ENCODE measurements at places on chromosomes 16 and 17.

GRCh38 chr16:68236137-68236825 is 354 bp upstream of the ESRP2 start:
- no peak for DNase-seq

DNA sequence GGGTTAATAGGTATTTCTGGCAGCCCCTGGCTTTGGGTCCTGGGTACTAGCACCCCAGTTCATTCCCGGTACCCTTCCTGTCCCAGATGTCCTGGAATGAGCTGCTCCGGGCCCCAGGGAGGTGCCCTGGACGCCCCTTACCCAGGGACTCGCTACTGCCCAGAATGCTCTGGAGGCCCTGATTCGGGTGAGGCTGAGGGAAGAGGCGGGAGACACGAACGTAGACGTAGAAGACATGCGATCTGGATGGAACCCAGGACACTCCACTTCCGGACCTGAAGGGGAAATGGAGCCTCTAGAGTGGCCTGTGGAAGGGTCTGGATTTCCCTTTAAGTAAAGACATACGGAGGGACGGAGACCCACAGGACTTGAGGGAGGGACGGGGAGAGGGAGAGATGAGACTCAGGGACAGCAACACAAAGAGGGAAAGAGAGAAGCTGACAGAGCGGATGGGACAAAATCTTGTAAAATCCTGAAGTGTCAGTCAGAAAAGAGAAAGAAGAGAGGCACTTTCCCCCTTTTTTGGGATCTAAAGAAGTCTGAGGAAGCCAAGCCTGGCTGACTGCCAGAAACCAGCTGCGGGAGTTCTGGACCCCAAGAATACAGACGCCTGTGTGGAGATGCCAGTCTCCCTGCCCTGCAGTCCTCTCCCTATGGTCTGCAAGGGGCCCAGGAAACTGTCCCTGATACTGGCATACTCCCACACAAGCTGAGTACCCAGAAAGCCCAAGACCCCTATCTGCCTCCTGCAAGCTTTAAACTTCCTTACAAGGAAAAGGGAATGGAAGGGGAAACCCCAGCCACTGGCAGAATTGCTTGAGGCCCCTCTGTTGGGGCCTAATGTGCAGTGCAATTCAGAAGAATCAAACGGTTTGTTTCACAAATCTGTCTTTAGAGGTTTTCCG is 1.0 kb upstream of the HOXB13 start:
- no peak for DNase-seq

GRCh38 chr17:50953831-50954601 is 87.9 kb upstream of the TOB1 start:
- no peak for DNase-seq

GRCh38 chr17:30375661-30376060 is 3.1 kb upstream of the CPD start:
- no peak for DNase-seq

DNA sequence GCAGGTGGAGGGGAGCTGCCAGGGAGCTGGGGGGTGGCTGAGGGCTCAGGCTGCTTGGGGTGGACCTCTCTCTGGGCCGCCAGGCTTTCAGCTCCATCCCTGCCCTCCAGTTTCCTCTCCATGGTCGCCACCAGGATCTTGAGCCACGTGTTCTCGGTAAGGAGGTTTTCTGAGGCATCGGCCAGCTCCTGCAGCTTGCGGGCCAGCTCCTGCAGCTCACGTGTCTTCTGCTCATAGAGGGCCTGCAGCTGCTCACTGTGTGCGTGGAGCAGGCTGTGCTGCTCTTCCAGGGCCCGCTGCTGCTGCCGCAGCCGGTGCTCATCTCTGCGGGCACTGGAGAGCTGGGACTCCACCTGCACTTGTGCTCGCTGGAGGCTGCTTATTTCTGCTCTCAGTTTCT is 11.0 kb downstream of the SNN start:
- DNase-seq, result no peak

DNA sequence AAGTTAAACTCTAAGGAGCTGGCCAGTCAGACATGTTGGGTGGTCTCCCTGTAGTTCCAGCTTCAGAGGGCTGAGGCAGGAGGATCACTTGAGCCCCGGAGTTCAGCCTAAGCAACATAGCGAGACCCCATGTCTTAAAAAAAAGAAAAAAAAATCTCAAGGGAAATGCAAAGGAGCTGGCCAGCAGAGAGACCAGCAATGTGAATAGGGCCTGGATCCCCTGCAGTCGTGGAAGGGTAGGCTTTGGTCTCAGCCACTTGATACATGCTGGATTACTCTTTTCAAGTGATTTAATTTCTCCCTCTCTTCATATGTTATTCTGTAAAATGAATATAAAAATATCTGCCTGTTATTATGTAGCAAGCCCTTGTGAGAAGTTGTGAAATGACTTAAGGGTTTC is 207.7 kb downstream of the SPECC1 start:
- no peak for DNase-seq

GRCh38 chr17:19590912-19591551 is 57.4 kb downstream of the SLC47A1 start:
- DNase-seq, result no peak

DNA sequence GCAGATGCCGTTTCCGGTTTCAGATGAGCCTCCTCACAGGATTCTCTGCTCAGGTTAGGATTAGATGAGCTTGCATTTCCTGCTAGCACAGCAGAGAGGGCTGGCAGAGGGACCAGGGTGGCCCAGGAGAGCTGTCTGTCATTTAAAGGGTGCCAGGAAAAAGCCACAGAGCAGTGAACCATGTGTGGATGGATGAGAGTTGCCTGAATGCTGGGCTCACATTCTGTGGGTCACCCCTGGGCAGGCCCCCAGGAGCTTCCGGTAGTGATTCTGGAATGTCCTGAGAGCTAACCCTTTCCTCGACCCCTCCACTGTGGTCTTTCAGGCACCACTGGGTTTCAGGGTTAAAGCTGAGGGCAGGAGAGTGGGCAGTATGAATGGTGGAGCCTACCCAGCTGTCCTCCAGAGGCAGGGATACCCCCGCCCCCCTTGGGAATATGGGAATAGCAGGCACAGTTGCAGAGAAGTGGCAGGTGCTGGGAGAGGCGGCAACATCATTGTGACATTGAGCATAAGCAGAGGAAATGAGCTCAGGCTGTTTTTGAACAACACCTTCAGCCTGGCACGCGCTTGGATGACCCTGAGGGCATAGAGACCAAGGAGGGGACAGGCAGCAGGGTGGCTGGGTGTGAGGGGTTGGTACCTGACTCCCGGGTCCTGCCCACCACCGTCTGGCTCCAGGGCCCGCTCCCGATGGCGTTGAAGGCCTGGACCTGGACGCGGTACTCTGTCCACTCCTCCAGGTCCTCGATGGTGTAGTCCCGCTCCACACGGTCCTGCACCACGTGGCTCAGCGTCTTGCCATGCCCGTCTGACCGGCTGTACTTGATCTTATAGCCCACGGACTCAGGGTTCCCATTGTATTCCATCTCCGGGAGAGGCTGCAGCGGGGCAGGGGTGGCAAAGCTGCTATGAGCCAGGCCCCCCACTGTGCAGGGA is 83.0 kb upstream of the CDC42EP4 start:
- DNase-seq, result no peak

DNA sequence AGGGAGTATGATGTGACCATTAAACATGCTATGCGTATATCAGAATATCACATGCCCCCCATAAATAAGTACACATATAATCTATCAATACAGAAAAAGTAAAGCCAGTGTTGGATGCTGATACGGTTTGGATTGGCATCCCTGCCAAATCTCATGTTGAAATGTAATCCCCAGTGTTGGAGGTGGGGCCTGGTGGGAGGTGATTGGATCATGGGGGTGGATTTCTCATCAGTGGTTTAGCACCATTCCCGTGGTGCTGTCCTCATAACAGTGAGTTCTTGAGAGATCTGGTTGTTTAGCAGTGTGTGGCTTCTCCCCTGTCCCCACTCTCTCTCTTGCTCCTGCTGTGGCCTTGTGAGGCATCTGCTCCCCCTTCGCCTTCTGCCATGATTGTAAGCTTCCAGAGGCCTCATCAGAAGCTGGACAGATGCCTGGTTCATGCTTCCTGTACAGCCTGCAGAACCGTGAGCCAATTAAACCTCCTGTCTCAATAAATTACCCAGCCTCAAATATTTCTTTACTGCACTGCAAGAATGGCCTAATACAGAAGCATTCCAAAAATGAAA is 88.9 kb downstream of the AATF start:
- no peak for DNase-seq

GRCh38 chr16:82044585-82044911 is 9.5 kb downstream of the HSD17B2 start:
- no peak for DNase-seq

DNA sequence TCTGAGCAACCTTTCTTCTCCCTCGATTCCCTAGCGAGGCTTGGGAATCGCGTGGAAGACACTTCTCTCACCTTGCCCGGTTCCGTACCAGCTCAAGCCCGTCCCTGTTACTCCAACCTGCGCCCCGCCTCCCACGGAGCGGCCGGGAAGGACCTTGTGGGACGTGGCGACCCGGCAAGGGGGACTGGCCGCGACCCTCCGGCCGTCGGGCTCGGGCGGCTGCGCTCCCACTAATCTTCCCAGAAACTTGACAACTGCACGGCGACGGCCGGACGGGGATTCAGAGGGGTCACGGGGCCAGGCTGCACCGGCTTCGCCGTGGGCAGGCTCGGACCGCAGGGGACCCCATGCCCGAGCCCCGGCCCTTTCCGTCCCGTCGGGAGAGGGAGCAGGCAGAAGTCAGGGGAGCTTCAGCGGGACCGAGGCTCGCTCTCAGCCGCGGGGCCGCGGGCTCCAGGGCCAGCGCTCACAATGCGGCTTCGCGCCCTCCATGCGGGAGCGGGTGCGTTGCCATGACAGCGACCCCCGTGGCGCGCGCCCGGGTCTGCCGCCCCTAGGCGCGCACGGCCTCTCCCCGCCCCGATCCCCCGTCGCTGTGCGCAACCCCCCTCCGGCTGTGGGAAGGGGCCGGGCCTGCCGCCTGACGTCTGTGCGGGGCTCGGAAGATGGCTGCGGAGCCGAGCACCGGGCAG is at the start of gene SGSM2:
TSS of gene SGSM2 (plus strand) at position 650 of the 692 bp plus-strand sequence. CDS start 188 bp downstream, outside the sequence.
- DNase-seq, result peak; percentile 55

DNA sequence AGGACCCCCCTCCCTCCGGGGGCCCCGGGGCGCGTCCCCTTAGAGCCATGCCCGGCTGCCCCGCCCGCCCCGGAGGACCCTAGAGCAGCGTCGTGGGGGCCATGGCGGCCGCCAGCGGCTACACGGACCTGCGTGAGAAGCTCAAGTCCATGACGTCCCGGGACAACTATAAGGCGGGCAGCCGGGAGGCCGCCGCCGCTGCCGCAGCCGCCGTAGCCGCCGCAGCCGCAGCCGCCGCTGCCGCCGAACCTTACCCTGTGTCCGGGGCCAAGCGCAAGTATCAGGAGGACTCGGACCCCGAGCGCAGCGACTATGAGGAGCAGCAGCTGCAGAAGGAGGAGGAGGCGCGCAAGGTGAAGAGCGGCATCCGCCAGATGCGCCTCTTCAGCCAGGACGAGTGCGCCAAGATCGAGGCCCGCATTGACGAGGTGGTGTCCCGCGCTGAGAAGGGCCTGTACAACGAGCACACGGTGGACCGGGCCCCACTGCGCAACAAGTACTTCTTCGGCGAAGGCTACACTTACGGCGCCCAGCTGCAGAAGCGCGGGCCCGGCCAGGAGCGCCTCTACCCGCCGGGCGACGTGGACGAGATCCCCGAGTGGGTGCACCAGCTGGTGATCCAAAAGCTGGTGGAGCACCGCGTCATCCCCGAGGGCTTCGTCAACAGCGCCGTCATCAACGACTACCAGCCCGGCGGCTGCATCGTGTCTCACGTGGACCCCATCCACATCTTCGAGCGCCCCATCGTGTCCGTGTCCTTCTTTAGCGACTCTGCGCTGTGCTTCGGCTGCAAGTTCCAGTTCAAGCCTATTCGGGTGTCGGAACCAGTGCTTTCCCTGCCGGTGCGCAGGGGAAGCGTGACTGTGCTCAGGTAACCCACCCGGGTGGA is 759 bp downstream of the ALKBH5 start:
- peak; percentile 70 for DNase-seq

GRCh38 chr17:30995347-30995746 is 24.5 kb downstream of the RNF135 start:
- no peak for DNase-seq

DNA sequence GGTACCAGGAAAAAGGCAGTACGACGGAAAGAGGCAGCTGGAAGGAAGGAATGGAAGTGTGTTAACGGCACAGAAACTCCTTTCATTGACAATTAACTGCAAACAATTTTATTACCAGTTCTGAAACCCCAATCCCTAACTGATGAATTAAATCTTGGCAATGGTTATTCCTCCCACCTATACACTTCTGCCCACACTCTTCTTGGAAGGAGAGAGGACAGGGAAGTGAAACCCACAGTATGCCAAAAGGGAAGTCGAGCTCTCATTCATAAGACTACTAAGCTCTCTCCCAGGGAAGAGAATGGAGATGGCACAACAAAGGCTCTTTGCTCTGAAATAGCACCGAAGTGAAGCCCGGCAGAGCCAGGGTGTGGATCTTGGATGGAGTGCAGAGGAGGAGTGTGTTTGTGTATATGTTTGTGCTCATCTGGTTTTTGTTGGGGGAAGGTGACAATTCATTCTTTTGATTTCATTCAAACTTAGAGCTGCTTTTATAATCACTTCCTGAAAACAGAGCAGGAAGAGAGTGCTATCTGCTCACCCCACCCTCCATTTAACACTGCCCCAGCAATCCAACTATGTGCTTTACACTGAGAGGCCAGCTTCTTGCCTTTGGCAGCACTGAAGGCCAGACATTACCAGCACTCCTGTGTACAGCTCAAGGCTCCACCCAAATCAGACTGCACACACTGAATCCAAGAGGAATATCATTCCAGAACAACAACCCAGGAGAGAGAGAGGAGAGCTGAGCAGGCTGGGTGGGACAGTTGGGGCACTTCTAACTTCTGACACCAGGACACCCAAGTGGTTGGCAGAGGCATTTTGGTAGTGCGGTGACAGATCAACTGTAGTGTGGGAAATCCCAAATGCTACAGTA is 68.7 kb downstream of the HIC1 start:
- DNase-seq, result no peak

DNA sequence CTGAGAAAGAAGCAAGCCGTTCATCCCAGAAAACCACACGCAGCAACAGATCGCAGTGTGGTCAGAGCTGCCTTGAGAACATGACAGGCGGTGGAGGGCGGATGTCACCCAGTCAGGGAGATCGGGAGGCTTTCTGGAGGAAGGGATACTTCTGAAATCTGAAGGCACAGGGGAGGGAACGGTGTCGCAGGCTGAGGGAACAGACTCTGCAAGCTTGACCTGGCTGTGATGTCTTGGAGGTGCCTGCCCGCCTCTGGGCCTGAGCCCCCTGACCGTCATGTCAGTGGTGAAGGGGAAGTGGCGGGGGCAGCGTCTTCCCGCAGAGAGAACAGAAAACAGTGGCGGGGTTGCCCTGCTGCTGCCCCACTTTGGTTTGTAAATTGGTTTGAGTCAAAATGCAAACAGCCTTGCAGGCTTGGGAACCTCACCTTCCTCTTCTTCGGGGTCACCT is 8.1 kb upstream of the ATP2A3 start:
- no peak for DNase-seq

- DNase-seq, result no peak
Measured at GRCh38 chr17:76542566-76542971, 2.7 kb downstream of the PRCD start.
